Activated CD4-positive, alpha-beta memory T cell treated with anti-CD3 and anti-CD28 coated beads for 36 hours (primary cell): ENCODE measurements at places on chromosomes 6 and 20. TPM values are rescaled to one million over a fixed set of nuclear protein-coding genes. Genes with fewer than 3 reads are reported as not detected.

- no peaks in the 10 kb centered on the region for H3K27me3 ChIP-seq
- no peak overlapping the region for H3K27ac ChIP-seq
- peaks cover 4% of the 10 kb centered on the region for H3K4me1 ChIP-seq
- DNase-seq, result no peak
Measured at GRCh38 chr6:117653949-117654348, 21.3 kb upstream of the NUS1 start.

DNA sequence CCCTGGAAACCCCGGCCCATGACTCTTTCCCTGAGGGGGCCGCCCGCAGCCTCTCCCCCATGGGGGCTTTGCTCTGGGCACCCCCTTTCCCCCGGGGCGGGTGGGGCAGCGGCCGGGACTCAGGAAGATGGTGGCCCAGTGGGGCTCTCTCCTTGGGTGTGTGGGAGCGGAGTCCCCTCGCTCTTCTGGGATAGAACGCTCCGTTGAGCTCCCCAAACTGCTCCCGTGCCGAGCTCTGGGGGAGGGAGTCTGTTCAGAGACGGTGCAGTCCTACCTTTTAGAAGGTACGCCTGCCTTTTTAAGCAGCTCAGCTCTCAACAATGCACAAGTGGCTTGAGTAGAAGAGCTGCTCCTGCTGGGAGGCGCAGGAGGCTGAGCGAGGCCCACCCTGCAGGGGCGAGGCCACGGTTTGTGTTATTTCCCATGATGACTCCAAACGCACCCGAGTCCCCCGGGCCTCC lies 21.7 kb upstream of the BHLHE23 start:
- no peak overlapping the region for H3K4me3 ChIP-seq
- no peak overlapping the region for H3K27ac ChIP-seq
- no peaks in the 10 kb centered on the region for H3K36me3 ChIP-seq
- H3K27me3 ChIP-seq, result peaks cover 34% of the 10 kb centered on the region
- peaks cover 20% of the 10 kb centered on the region for H3K4me1 ChIP-seq

- H3K27me3 ChIP-seq, result no peaks in the 10 kb centered on the region
- H3K36me3 ChIP-seq, result peaks cover 13% of the 10 kb centered on the region
- H3K4me3 ChIP-seq, result no peak overlapping the region
Measured at GRCh38 chr6:100554228-100554627, 89.5 kb upstream of the SIM1 start.

DNA sequence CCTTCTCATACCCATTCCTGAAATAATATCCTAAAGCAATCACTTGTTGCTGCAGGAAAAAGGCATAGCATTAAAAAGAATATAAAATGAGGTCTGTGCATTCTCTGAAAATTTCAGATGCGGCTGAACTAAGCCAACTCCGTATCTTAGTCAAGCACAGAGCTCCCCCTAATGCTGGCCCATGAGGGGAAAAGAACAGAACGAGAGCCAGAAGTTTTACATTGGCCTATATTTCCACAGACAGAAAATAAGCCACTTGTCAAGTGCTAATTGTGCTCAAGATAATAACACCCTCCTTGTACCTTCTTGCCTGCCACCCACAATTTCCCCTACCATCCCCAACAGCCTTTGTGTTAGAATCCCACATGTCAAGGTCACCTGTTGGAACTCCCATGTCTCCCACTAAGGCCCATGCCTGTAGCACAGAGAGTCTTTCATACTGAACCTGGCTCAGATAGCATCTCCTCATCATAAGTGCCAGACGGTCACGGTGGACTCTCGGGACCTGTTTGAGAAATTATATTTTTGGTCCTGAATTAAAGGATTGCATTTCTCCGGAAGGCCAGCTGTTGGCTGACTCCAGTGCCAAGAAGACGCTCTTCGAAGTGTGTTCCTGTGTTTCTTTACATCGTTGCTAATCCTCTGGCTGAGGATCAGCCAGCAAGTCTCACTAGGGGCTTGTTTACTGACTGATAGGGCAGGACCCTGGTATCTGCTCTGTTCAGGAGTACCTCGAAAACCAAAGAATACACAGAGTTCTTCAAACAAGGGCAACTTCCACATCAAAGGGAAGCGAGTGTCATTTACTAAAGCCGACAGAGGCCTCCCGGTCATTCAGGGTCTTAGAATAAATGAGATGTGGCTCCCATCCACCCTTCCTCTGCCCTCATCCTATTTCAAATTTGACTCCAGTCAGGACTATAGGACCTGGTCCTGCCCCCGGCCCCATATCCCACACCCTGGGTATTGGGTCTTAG lies 183.4 kb upstream of the FBXL4 start:
- no peaks in the 10 kb centered on the region for H3K36me3 ChIP-seq
- H3K4me1 ChIP-seq, result no peaks in the 10 kb centered on the region
- H3K4me3 ChIP-seq, result no peak overlapping the region
- H3K27me3 ChIP-seq, result no peaks in the 10 kb centered on the region

The SOX18 gene
- total RNA-seq, result not detected

The OTOR gene
- total RNA-seq, result not detected

The PNPLA1 gene
- total RNA-seq, result not detected

The DNAH8 gene
- total RNA-seq, result 0.22 TPM

The TMEM244 gene
- total RNA-seq, result not detected
